ENCODE measurements at places on chromosomes 2 and 18. TPM values are rescaled to one million over a fixed set of nuclear protein-coding genes. Genes with fewer than 3 reads are reported as not detected.

TMSB10 gene
- total RNA-seq, result 2,742 TPM

MTCL1 gene
- 0.14 TPM for total RNA-seq

SOWAHC gene
- total RNA-seq, result 0.63 TPM

WIPF1 gene
- total RNA-seq, result 188 TPM

THOC1 gene
- 62.1 TPM for total RNA-seq

RAB31 gene
- 0.48 TPM for total RNA-seq

COBLL1 gene
- not detected for total RNA-seq

MLPH gene
- 0.82 TPM for total RNA-seq

MC5R gene
- not detected for total RNA-seq

GALNT13 gene
- total RNA-seq, result not detected

SCYGR5 gene
- not detected for total RNA-seq

DNA sequence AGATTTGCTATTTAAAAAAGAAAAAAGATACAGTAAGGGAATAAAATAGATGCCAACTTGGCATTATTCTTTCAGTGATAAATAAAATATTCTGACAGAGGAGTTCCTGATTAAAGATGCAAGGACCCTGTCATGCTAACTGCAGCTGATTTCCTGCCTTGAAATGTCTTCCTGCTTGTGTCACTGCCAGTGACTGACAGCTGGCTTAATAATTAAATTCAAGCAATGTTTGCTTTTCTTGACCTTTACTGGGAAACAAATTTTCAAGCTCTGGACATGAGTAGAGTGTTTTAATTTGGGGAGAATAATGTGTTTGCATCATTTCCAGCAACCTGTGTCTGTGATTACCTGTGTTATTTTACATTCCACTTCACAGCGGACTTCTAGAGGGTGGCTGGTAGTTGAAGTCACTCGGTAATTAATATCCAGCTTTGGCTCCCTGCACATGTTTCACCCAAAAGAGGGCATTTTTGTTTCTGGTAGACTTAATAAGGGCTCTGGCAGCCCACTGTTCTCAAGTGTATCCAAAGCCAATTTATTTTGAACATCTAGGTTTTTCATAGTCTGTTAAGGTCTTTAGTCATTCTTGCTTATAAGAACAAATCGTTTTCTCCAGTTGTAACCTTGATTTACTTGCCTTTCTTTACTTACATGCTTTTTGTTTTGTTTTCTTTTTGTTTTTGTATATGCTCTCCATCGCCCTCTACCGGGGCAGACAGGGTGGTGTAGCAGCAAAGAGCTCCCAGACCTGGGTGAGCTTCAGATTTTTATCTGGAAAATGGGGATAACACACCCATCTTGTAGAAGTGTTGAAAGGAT, 48.5 kb upstream of the PROKR1 start:
- DNase-seq, result peak; percentile 72

DNA sequence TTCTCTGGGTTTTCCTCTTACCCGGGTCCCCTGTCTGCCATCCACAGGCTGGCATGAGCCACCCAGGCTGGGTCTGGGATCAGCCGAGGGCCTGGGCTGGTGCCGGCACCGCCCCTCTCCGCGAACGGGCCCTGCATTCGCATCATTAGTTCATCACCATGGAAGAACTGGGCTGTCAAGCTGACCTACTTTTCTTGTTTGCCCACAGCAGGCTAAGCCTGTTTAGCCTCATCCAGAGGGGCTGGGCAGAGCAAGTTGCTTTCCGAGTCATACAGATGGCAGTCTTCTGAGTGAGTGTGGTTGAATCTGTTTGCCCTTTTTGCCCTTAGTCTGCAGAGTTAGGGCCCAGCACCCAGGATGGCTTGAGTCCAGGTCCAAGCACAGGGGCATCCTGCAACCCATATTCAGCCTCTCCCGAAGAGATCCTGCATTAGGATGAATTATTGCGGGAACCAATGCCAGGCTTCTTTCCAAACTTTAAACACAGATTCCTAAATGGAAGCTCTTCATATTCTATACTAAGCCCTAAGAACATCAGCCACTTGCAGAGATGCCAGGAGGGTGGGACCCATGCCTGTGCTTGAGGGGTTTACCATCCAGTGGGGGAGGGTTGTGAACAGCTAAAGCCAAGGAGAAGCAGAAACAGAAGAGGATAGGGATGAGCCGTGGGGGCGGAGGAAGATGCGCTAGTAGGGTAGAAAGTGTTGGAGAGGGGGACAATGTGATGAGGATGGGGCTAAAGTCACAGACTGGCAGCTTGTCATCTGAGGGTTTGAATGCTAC, 68.0 kb downstream of the NPAS2 start:
- no peak for DNase-seq

- peak; percentile 75 for DNase-seq
These were observed 166.3 kb upstream of the SERTAD2 start for GRCh38 chr2:64819774-64820688.

GRCh38 chr18:41199212-41199611, 755.8 kb upstream of the PIK3C3 start:
- DNase-seq, result no peak

DNA sequence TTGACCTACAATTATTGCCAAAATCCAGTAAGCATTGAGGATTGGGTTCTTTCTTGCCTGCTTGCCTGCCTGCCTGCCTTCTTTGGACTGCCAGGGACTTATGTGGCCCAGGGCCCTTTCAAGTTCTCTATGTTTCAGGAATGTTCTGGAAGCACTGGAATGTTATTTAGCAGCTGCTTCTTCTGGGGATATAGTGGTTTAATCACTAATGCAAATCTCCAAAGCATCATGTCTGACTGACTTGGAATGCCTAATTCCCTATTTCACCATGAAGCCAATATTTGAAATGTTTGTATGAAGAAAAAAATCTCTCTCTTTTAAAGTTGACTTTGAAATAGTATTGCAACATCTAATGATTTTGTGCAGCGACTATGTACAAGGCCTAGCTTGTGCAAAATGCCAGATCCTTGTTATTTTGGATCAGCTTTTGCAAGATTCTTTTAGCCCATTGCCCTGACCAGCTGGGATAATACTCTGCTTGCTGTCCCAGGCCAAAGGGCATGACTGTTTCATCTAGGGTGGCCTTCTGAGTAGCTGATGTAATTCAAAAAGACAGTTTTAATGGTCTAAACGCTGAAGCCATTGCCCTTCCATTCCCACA, 204.6 kb downstream of the RND3 start:
- DNase-seq, result no peak

DNA sequence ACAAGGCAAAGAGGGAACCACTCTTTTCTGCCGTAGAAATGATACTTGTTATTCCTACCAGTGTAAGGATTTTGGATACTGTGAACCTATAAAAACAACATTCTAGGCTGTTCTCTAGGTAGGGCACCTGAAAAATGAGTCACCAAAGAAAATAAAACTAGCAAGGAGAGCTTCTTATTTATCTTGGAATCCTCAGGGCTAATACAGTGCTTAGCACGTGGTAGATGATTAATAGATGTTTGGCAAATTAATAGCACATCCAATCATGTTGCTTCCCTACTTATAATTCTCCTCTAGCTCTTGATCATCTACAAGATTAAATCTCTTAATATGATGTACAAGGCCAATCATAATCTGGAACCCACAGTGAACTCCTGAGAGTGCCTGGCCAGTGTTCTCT, 73.1 kb downstream of the AAK1 start:
- DNase-seq, result no peak
